ENCODE measurements at places on chromosomes 2 and 18.

DNA sequence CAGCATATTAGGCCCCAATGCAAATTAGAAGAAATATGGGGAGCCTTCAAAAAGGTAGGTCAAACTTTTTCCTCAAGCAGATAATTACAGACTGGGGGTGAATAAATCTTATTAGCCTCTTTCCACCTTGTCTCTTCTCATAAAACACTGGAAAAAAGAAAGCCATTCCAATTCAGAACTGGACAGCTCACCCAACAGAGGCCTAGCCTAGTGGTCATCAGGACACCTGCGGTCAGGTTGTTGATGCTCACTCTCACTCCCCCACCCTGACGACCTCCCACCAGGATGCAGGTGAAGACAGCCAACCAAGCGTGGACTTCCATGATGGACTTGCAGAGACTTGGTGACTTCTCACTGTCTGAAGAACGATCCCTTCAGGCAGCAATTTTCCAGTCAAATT, 207.1 kb downstream of the ALK start:
- no peak for DNase-seq

DNA sequence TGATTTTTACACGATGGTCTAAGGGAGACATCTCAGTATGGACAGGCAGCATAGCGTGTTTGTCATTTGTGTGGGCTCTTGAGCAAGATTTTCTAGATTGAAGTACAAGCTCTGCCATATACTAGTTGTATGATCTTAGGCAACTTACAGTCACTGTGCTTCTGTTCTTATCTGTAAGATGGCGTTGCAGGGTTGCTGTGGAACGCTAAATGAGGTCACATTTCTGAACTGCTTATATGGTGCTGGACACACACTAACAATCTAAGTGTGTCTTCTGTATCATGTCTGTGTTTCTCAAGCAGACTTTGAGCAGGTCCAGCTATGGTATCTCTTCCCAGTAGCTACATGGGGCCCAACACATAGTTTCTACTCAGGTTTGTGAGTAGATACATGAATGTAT, 29.2 kb downstream of the PARD3B start:
- DNase-seq, result no peak

DNA sequence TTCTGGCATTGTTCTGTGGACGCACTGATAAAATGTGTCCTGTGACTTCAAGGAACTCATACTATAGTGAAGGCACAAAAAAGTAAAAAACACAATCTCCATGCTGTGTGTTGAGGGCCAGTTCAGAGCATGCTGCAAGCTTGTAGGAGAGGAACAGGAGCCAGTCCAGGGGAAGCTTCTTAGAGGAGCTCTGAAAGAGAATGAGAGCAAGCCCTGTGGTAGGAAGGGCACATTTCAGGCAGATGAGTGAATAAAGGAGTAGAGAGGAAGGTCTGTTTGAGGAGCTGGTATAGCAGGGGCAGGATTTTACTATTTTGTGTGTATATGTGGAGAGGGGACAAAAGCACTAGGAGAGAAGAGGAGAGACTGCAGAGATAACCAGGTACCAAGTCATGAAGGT, 478.3 kb downstream of the ZEB2 start:
- DNase-seq, result no peak

- DNase-seq, result no peak
Measured at GRCh38 chr18:72727038-72727655, 140.6 kb downstream of the NETO1 start.

GRCh38 chr2:120174963-120175581, 48.1 kb downstream of the TMEM185B start:
- peak; percentile 40 for DNase-seq

GRCh38 chr2:210440206-210440605, 36.4 kb downstream of the LANCL1 start:
- no peak for DNase-seq

DNA sequence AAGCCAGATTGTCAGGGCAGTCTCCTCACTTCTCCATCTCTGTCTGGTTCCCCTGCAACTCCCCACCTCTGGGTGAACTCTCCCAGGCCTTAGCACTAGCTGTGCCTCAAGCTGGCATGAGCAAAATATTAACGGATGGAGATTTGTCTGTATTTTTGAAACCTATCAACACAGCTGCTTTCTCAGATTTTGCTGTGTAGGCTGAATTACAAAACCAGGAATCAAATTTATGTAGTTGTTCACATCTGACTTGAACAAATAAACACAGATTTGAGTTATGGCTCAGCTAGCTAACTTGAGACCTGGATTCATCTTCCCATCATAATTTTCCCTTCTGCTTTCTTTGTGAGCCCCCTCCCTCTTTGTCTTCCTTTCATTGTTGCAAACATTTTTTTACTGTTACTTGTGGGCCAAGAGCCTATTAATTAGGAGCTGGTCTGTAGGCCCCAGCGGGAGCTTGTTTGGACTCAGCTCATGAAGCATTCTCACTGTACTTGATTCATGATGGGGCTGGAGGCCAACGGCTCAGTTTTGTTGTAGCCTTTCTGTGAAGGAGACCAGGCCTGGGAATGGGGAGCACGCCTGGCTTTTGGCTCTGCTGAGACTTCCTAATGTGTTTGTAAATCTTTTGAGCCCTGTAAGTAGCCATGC, 164.1 kb upstream of the GATA6 start:
- DNase-seq, result no peak

Measured in HL-60 (cell line).